AG09309 (cell line): ENCODE measurements at places on chromosomes 4 and X.

DNA sequence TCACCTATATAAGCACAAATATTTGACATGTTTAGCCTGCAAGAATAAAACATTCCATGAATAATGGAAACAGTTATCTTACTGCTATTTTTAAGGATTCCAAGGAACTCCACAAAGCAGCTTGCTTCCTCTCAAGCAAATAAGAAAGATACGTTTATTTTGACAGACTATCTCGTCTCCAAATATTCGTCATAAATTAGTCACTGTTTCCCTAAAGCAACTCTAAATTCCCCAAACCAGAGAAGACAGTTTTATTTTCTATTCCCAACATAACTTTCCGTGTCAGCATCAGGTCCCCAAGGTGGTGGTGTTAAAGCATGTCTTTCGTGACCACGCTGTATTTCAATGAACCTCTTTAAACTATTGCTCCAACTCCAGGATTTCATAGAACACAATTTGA is 24.3 kb upstream of the DKK2 start:
- DNase-seq: no peak

DNA sequence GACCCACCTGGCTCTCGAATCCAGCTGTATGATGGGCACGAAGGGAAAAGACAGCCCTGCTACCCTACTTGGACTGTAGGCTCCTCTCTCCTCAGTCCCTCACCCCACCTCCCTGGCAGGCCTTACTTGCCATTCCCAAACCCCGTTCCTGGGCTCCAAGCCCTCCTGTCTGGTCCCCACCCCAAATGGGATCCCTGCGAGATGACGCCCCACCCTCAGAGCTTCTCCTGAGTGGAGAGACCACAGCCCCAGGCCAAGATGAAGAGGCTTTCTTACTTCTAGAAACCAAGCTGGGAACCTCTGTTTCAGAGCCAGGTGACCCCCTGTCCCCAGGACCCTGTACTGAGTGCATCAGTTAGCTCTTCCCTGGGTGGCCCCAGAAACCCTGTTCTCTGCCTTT is 4.5 kb downstream of the NALF2 start:
- DNase-seq: no peak

GRCh38 chrX:129540722-129541184 is 694 bp downstream of the OCRL start:
- no peak for DNase-seq

DNA sequence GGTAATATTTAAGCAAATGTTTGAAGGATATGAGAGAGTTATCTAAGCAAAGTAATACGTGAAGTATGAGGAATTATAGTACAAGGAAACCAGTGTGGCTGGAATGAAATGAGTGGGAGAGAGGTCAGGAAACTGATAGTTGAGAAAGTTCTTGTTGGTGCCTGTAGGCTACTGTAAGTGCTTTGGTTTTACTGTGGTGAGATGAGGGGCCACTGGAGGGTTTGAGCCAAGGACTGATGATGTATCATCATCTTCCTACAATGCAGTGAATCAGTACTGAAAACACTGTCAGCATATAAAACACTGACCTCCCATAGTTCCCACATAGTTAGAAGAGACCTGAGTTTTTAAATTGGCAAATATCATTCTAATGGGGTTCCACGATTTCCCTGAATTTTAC is 367.5 kb upstream of the CTSO start:
- DNase-seq: peak; percentile 84

GRCh38 chrX:97168646-97169045 is 284.9 kb downstream of the RPA4 start:
- DNase-seq: no peak

DNA sequence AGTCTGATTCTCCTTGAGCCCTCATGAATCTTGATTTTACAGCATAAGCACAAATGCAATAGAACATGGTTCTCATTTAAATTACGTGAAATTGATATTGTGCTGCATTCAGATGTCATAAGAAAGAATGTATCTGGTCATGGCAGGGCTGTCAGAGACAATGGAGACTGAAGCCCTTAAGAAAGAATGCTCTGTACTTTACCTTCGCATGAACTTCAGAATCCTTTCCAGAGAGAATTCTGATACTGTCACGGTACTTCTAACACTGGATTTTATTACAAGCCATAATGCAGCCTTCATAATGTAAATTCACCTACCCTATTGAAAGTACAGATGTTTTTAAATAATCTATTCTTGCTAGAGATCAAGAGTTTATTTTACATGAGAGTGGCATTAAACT is 677.9 kb upstream of the ADGRL3 start:
- no peak for DNase-seq

DNA sequence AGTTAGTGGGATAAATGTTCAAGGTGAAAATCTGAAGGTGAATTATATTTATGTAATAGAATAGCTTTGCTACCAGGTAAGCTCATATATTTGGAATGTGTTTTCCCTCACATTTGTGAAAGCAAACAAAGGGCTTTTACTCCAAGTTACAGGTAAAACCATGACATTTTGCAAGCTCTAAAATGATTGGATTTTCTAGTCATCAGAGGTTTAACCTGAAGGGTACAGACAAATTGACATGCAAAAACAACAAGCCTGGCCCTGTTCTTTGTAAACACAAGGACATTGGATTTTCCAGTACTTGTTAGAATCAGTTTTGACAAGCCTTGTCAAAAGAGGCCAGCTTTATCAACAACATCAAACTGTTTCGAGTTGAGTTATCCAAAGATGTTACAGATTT is 51.7 kb downstream of the ZFX start:
- DNase-seq: no peak

DNA sequence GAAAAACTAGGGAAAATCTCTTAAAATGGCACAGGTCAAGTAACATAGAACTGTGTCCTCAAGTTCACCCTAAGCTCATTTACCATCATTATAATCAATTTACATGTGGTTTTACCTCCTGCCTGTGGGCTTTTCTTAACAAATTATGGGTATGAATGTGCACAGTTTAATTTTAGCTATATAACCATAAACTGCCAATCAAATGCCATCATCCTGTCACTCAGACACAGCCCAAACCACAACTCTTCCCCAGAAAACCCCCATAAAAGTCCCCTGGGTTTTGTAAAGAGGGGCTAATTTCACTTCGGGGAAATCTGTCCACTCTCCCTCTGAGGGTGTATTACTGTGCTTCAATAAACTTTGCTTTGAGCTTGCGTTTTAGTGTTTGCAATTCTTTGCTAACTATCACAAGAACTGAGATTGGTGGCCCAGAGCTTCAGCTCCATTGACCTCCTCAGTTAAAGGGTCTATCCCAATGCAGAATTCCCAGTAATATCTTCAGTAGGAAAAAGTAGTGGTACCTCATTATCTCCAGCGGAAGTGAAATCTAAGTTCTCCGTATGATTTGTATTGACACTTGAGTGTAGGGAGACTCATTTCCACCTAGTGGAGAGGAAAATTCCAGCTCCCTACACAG is 394.6 kb downstream of the SPOCK3 start:
- no peak for DNase-seq

- no peak for DNase-seq
These were observed 55.7 kb downstream of the GRID2 start for GRCh38 chr4:92359491-92359890.

- DNase-seq: no peak
These were observed 151.2 kb upstream of the GATB start for GRCh38 chr4:151911970-151912369.

DNA sequence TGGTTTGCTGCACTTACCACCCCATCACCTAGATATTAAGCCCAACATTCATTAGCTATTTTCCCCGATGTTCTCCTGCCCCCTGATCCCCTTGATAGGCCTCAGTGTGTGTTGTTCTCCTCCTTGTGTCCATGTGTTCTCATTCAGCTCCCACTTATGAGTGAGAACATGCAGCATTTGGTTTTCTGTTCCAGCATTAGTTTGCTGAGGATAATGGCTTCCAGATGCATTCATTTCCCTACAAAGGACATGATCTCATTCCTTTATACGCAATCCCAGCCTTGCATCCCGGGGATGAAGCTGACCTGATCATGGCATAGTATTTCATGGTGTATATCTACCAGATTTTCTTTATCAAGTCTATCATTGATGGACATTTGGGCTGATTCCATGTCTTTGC is 99.0 kb upstream of the DCAF12L2 start:
- no peak for DNase-seq

- no peak for DNase-seq
These were observed 37.8 kb downstream of the PHKA2 start for GRCh38 chrX:18946157-18946556.

DNA sequence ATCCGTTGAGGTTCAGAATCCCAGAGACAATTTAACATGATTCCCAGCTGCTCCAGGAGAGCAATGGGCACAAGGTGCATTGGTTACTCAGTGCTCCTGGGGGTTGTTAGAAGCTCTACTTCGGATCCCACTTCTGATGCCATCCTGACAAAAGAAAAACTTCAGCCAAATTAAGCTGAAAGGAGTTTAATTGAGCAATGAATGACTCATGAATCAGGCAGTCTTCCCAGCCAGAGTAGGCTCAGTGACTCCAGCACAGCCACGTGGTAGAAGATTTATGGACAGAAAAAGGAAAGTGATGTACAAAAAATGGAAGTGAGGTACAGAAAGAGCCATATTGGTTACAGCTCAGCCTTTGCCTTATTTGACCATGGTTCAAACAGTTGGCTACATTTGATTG is 95.7 kb downstream of the PWWP3B start:
- no peak for DNase-seq

- no peak for DNase-seq
These were observed 20.0 kb downstream of the FAM53A start for GRCh38 chr4:1664141-1664540.

DNA sequence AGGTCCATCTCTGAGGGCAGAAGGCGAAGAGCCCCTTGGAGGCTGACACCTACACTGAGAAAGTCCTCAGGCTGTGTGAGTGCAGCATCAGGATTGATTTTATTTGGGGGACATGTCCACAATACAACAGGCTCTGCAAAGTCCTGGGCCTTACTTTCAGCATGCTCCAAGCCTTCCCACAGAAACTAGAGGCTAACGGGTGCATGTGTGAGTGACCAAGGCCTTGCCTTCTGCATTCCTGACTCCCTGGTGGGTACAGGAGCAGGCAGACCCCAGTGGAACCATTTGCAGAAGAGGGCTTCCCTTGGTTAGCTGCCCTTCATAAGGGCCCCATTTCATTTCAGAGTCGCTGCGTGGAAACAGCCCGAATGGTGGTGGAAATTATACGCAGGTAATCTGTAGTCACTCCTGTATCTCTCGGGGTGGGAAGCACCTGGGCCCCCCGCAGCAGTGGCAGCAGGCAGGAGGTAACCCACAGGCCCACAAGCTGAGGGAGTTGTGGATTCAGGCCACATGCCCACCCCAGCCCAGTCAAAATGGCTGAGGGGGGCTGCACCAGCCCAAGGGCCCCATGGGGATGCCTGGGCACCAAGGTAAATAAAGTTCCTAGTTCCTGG is 37.7 kb downstream of the NSG1 start:
- no peak for DNase-seq

DNA sequence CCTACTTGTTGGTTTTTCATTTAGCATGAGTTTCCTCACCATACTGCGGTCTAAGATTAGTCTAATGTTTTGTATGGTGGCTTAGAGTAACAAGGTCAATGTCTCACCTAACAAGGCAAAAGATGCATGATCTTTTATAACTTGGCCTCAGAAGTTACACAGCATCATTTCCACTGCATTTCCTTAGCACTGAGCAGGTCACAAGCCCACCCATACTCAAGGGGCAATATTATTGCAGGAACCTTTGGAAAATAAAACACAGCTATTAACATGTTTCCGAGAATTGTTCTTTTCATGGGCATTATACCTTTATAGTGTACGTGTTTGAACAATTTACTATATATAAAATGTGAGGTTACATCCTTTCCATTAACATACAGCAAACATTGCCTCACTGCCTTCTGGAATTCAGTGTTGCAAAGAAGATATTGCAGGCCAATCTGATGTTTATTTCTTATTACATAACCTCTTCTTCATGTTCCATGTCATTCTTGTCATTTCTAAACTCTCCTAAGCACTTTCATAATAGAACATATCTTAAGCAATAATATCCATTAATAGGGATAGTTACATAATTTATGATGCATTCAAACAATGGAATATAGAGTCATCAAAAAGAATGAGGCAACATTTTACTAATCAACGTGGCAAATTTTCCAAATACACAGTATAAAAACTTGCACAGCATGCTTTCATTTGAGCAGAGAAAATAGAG is 153.8 kb downstream of the AREG start:
- no peak for DNase-seq

DNA sequence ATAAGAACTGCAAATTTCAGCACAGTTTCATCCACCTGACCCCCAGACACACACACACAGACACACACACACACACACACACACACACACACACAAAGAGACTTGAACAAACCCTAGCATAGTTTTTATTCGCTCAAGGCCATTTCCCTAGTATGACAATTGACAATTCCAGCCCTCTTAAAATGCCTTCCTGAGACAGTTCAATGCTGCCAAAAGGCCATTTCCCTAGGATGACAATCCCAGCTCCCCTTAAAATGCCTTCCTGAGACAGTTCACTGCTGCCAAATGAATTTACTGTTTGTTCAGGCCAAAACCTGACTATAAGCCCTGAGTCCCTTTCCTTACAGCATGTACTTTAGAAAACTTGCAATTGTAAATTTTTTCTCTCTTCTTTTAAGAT is 259.5 kb upstream of the SLC7A11 start:
- no peak for DNase-seq

DNA sequence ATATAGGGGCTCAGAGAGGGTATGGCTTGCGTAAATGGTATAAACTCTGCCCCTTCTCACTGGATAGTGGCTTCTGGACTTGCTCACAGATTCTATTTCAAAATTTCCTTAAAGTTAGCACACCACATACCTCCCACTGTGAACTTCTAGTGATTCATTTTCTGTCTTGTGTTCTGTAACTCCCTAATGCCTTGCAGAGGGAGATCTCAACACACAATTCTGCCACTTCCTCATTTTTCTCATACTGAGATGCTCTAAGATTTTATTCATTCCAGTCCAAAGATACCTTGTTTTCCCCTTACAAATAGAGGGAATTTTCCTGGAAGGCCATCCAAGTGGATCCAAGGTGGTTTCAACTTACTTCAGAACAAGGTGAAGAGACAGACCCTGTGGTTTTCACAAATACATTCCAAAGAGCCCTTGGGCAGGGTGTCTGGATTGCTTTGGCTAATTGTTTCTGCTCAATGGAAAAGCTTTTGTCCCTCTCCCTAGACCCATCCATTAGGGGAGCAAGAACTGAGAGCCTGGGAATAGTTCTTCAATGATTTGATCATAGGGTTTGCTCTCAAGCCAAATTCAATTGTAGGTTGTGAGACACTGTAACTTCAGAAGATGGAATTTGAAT is 52.1 kb upstream of the CAPN6 start:
- DNase-seq: no peak
